ENCODE measurements at places on chromosomes 4 and X.

GRCh38 chr4:162852642-162853041 is 314.0 kb downstream of the NAF1 start:
- no peak for DNase-seq

DNA sequence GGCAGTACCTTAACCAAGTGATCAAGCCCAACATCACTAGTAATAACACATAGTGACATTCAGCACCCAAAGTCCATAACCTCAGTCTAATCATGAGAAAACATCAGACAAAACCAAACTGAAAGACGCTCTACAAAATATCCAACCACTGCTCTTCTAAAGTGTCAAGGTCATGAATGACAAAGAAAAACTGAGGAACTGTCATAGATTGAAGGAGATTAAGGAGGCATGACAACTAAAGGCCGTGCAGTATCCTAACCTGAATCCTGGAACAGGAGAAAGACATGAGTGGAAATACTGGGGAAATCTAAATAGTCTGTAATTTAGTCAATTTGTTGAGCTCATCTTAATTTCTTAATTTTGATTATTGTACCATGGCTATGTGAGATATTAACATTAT is 38.2 kb upstream of the EXOC1L start:
- DNase-seq: no peak

GRCh38 chr4:76960014-76960413 is 10.5 kb downstream of the SEPTIN11 start:
- DNase-seq: no peak

- DNase-seq: no peak
Measured at GRCh38 chr4:76897536-76898384, at the start of gene SOWAHB. SOWAHB (minus strand) TSS chr4:76898144; CDS start chr4:76897849, 295 bp downstream.

GRCh38 chrX:30735839-30736238 is 82.6 kb downstream of the GK start:
- DNase-seq: no peak

- no peak for DNase-seq
Measured at GRCh38 chrX:97267396-97268181, 383.9 kb downstream of the RPA4 start.

- DNase-seq: no peak
Measured at GRCh38 chr4:124958847-124959246, 246.3 kb upstream of the ANKRD50 start.

- DNase-seq: no peak
Measured at GRCh38 chrX:13825178-13825762, 8.4 kb upstream of the GPM6B start.

GRCh38 chr4:76570141-76570973 is 135.3 kb downstream of the SHROOM3 start:
- no peak for DNase-seq

DNA sequence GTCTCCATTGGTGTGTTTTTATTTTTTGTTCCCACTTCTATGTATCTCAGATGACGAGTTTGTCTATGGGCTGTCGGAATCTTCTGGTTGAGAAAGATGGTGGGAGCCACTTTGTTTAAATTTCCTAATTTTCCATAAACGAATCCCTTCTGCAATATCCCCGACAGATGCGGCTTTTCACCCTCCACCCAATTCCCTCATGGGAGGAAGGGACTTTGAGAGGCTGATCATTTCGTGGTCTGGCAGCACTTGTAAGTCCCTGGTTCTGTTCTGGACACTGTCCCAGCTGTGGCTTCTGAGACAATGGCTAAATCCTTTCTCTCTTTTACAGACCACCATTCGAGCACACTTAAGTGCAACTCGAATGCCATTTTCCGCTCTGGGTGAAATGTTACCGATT is 72.2 kb upstream of the PUDP start:
- DNase-seq: no peak

DNA sequence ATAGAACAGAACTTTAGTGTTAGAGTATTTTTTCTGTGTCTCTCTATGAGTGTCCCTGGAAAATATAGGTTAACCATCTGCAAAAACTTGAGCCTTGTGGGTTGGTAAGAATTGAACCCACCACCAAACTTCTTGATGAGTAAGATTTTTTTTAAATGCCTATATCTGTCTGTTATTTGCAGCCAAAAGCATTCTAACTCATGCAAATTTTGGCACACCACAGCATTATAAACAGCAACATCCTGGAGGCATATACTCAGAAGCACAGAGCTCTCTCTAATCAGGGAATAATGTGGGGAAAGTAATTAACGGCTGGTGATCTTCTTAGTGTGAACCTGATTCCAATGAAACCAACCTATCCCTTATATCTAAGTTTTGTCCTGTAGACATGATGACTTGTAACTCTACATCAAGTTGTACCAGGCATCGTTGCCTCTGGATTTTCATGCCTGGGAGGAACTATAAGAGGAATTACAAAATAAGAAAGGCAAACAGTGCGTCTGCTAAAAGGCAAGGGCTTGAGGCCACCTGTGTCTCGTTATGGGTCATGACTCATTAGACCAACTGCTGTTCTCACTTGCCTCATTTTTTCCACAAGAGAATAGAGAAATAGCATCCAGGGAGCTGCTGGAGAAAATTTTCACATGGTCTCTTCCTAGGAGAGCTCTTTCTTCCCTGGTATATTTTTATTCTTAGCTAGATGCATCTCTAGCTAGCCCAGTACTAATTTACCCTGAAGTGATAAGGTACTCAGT is 202.4 kb downstream of the CHIC2 start:
- no peak for DNase-seq

DNA sequence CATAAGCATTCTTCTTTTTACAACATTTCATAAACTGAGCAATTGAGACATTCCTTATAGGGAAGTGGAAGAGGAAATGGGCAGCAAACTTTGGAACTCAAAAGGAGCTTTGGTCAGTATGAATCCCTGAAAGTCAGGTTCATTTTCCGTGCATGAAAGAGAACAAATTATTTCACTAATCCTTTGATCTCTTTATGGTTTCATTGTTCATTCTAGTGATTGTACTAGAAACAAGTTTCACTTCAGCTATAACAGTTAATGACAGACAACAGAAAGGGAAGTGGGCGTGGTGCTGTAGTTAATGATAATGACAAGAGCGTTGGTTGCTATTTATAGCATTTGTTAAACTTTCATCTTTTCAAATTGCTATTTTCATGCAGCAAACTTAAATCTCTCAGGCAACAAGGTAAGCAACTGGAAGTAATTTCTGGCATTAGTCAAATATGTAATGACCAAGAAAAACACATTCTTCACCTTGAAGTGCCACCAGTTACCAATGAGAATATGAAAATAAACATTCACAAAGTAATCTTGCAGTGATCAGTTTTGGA is 98.4 kb downstream of the AREG start:
- DNase-seq: no peak

- no peak for DNase-seq
Measured at GRCh38 chrX:30283456-30284200, 25.6 kb downstream of the NR0B1 start.

GRCh38 chr4:185352741-185353140 is 43.0 kb downstream of the LRP2BP start:
- DNase-seq: no peak

DNA sequence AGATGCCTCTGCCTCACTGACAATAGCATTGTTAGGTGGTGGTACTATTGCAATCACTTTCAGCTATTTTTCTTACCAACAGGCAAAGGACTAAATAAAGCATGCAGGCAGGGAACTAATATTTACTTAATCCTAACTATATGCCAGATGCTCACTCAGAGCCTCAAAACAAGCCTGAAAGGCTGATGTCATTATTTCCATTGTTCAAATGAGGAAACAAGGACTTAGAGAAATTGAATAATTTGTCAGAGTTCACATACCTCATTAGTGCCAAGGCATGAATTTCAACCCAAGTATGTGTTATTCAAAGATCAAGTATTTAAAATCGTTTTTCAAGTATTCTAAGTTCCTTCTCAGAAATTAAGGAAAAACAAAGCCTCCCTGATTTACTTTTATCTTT is 374.9 kb upstream of the TECRL start:
- DNase-seq: no peak

DNA sequence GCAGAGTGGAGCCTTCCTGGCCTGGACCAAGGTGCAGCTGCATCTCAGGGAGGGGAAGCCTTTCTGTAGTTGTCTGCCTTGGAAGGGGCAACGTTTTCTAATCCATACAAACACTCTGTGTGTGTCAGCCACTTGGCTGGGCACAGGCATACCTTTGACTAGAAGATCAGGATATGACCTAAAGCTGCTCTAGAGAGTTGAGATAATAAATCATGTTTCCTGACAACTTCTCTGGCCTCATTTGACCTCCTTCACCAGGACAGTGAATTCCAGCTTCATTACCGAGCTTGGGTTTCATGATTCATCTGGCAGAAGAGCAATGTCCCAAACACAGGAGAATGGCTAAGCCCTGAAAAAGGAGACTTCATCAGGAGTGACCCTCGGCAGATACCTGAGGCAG is 89.6 kb upstream of the KIT start:
- DNase-seq: no peak

DNA sequence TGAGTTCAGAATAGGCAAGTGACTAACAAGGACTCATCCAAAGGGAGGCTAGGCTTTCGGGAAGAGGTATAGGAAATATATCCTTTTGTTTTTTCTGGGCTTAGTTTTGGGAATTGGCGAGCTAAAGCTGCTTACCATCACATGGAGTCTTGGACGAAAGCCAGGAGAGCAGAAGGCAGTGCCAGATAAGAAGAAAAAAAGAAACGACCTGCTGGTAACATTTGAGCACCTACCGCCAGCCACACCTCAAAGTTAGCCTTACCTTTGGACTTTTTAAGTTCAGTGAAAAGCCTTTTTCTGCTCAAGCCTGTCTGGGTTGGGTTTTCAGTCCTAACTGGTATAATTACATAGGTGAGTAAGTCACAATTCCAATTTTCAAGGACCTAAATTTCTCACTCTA is 85.1 kb upstream of the LCORL start:
- DNase-seq: no peak

DNA sequence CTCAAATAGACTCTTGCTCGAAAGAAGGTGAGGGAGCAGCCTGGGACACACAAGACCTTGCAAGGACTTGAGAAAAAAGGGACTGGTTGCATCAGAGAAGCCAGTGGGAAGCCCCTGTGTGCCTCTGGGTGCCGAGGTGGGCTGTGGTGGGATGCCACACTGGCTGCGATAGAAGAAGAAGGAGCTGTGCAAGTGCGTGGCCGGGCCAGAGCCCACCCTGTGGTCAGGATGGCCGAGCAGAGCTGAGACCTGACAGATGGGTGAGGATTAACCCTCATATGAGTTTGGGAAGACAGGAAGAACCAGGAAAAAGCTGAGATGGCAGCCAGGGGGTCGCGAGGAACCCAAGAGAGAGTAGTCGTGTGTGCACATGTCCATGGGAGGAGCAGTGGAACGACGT is 44.6 kb upstream of the HGFAC start:
- DNase-seq: no peak

GRCh38 chrX:108312957-108313356 is 125.3 kb downstream of the COL4A6 start:
- DNase-seq: no peak

- DNase-seq: no peak
Measured at GRCh38 chrX:66728818-66729271, 90.0 kb upstream of the EDA2R start.

- DNase-seq: no peak
Measured at GRCh38 chr4:111754003-111754402, 391.3 kb upstream of the FAM241A start.

- no peak for DNase-seq
Measured at GRCh38 chr4:22607382-22607781, 85.4 kb upstream of the GBA3 start.

DNA sequence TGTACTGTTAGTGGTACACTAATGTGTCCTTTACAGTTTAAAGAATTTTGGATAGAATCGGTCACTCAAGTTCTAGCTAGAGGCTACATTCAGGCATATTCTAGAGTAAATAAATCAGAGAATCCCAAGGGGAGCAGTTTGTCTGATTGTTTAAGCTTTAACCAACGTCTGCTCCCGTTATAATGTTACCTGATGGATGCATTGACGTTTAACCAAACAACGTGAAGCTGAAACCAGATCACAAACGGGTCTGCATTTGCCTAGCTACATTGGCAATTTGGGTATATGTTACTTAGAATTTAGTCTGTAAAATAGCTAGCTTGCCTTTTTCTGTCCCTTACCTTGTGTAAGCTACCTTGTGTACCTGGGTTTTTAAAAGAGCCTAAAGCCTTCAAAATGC is 1.6 kb downstream of the PI4K2B start:
- DNase-seq: no peak

DNA sequence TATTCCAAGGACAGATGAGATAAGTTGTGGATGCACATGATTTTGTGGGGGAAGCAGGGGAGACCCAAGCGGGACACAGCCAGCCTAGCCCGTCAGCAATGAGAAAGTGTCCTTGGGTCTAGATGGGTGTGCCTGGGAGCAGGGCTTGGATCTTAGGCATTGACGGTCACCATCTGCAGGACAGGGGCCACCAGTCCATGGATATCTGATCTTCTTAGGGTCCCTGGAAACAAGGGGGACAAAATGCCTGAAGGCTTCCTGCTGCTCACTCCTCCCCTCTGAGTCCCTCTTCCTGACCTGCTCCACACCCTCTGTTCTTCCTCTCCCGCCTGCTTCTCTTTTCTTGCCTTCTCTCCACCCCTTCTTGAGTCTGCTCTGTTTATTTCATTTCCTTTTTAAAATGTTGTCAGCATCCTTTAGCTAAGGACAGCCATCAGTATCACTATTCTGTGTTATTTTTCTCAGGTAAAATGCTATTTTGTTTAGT is 298.4 kb downstream of the RAPGEF2 start:
- DNase-seq: no peak

DNA sequence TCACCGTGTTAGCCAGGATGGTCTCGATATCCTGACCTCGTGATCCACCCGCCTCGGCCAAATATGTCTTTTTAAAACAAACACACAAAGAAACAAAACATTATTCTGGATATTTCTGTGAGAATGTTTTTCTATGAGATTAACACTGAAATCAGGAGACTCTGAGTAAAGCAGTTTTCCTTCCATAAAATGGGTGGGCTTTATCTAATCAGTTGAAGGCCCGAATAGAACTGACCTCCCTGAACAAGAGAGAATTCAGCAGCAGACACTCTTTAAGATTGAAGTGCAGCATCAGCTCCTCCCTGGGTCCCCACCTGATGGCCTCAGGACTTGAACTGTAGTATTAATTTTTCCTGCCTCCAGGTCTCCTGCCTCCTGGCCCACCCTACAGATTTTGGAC is 22.4 kb upstream of the SOD3 start:
- no peak for DNase-seq

DNA sequence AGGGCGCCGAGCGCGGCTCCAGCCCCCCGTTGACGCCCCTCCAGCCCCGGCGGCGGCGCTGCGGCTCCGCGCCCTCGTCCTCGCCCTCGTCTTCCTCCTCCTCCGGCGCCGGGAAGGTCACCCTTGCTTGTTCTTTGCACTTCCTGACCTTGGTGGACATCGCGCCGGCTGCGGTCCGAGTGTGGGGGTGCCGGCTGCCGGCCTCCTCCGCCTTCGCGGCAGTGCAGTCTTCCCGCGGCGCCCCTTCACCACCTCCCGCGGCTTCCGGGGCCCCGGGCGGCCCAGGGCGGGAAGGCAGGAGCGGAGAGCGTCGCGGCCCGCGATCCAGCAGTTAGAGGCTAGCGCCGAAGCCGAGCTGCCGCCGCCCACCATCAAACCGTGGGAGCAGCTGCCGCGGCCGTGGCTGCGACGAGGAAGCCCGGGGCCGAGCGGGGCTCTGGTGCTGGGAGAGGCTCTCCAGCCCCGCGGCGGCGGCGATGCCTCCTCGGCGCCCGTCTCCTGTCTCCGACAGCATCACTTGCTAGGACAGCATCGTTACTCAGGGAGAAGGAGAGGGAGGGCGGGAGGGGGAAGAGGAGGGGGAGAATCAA is at the start of gene TRPC3:
TRPC3 (minus strand) TSS at position 540 of the 590 bp plus-strand sequence; CDS start at position 160, 380 bp downstream.
- DNase-seq: no peak
